Activated T-helper 2 cell treated with anti-CD3 and anti-CD28 coated beads, Interferon-gamma antibody, Interleukin-2, Interleukin-4, amounts not matched to agents 10 μg/mL and 5 μg/mL and 100 μg/mL, durations not matched to agents 14 hours and 24 hours and 36 hours (primary cell): ENCODE measurements at places on chromosomes 13 and 19.

DNA sequence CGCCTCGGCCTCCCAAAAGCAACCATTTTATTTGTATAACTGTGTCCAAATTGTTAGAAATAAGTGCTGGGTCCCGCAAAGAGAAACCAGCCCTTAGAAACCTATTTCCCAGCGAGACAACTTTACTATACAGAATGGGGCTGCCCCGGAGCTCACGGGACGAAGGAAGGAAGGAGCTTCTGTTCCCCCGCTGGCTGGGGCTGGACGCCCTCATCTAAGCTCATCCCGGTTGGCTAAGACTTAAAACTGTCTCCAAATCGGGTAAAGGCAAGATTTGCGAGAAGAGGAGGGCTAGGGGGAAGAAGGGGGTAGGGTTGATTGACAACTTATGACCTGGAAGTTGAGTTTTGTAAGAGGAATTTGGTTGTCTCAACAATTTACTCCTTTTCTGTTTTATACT lies 12.3 kb upstream of the BSG start:
- no peaks in the 10 kb centered on the region for H3K4me1 ChIP-seq
- DNase-seq = no peak
- no peak overlapping the region for H3K4me3 ChIP-seq
- H3K27ac ChIP-seq = no peak overlapping the region

DNA sequence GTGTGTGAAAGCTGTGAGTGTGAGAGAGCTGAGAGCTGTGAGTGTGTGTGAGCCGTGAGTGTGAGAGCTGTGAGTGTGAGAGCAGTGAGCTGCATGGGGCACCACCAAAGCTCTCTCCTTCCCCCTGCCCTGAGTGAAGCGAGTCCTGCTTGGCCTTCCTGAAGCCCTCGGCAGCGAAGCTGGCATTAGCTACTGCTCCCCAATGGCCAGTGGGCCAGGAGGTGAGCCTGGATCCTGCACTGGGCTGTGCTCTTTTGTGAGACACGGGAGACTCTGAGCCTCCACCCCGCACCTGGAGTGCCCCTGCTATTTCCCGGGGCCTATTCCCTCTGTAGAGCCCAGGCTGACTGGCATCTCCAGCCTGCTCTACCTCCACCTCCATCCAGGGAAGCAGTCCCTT lies 51.5 kb downstream of the HSPH1 start:
- DNase-seq = no peak
- H3K4me3 ChIP-seq = no peak overlapping the region
- no peaks in the 10 kb centered on the region for H3K36me3 ChIP-seq
- H3K27ac ChIP-seq = no peak overlapping the region
- peaks cover 7% of the 10 kb centered on the region for H3K4me1 ChIP-seq

DNA sequence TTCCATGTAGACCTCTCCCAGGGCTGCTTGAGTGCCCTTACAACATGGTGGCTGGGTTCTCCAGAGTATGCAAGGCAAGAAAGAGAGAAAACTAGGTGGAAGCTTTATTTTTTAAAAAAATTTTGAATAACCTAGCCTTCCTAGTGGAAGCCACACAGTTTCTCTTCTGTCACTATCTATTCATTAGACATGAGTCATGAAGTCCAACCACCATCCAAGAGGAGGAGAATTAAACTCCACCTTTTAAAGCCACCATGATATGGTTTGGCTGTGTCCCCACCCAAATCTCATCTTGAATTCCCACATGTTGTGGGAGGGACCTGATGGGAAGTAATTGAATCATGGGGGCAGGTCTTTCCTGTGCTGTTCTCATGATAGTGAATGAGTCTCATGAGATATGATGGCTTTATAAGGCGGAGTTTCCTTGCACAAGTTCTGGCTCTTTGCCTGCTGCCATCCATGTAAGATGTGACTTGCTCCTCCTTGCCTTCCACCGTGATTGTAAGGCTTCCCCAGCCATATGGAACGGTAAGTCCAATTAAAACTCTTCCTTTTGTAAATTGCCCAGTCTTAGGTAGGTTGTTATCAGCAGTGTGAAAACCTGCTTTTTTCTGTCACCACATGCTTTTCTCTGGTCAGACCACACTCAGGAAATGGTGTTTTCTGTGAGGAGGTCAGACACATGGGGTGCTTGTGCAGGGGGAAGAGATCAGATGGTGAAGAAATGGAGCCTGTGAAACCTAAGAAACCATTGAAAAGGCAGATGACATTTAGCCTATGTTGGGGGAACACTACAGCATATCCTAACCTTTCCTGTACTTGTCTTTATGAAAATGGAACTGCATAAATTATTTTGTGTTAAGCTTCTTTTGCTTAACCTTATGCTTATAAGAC lies 57.7 kb downstream of the ANKRD10 start:
- DNase-seq = no peak
- peaks cover 2% of the 10 kb centered on the region for H3K36me3 ChIP-seq
- no peak overlapping the region for H3K27ac ChIP-seq
- peaks cover 7% of the 10 kb centered on the region for H3K4me1 ChIP-seq

DNA sequence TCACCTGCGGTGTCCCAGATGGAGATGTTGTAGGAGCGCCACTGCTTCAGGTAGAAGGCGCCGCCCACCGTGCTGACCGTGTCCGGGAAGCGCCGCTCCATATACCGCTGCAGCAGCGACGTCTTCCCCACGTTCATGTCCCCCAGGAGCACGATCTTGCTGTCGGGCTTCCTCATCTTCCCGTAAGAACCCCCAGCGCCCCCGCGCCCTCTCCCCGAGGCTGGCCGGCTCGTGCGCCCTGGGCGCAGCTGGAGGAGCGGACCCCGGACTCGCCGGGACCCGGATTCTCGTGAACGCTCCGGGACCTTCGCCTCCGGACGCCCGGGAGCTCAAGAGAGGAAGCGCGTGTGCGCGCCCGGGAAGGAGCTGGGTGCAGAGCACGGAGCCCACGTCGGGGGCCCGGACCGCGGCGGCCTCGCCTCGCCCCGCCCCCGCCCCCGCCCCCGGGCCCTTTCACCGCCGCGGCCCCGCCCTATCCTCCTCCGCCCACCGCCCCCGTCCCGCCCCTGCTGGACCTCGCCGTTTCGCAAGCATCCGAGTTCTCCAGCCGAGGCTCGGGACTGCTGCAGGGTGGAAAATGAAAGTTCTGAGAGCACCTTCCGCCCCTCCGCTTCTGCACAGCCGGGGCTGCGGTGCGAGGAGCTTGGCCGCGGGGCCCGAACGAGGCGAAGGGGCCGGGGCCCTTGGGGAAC lies at the start of gene RAB20:
RAB20 (minus strand) TSS at position 379 of the 692 bp plus-strand sequence; CDS start at position 176, 203 bp downstream.
- peak within 1 kb of the TSS; percentile 74 for H3K27ac ChIP-seq
- DNase-seq = peak; percentile 60
- peaks cover 40% of the 10 kb centered on the region for H3K27me3 ChIP-seq
- peak within 1 kb of the TSS; percentile 87 for H3K4me3 ChIP-seq
- peaks cover 14% of the 10 kb centered on the region for H3K4me1 ChIP-seq

DNA sequence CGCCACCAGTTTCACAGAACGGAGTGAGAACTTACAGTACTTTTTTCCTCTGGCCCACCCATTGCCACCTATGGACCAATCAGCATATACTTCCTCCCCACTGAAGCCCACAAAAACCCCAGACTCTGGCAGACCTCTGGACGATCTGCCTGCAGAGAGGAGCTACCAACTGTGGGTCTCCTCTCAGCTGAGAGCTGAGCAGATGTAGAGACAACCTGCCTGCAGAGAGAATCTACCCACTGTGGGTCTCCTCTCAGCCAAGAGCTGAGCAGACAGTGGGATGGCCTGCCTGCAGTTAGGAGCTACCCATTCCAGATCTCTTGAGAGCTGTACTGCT lies 69.7 kb downstream of the PIBF1 start:
- no peak overlapping the region for H3K27ac ChIP-seq
- H3K36me3 ChIP-seq = peaks cover 33% of the 10 kb centered on the region
- H3K4me1 ChIP-seq = peaks cover 5% of the 10 kb centered on the region

DNA sequence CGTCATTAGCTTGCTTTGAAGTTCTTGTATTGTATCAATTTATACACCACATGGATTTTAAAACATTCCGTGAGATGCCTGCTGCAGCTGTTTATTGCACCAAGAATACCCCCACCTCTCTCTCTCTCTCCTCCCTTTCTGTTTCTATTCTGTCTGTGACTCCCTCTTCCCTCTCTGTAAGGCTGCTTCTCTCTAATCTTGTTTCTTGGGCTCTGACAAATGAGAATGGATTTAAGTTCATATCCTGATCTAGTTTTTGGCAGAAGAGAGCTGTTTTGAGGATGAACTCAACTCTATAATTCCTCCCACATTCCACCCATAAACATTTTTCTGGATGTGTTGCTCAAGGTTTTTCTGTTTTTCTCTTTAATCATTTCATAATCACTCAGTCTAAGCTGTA lies 144.3 kb upstream of the FRY start:
- H3K27ac ChIP-seq = no peak overlapping the region
- no peak overlapping the region for H3K4me3 ChIP-seq
- no peaks in the 10 kb centered on the region for H3K36me3 ChIP-seq
- H3K27me3 ChIP-seq = peaks cover 26% of the 10 kb centered on the region

GRCh38 chr19:46756544-46756888 lies 10.3 kb upstream of the STRN4 start:
- H3K27me3 ChIP-seq = no peaks in the 10 kb centered on the region
- peaks cover 5% of the 10 kb centered on the region for H3K4me1 ChIP-seq
- H3K36me3 ChIP-seq = peaks cover 15% of the 10 kb centered on the region
- H3K4me3 ChIP-seq = no peak overlapping the region
- no peak for DNase-seq
- H3K27ac ChIP-seq = no peak overlapping the region

DNA sequence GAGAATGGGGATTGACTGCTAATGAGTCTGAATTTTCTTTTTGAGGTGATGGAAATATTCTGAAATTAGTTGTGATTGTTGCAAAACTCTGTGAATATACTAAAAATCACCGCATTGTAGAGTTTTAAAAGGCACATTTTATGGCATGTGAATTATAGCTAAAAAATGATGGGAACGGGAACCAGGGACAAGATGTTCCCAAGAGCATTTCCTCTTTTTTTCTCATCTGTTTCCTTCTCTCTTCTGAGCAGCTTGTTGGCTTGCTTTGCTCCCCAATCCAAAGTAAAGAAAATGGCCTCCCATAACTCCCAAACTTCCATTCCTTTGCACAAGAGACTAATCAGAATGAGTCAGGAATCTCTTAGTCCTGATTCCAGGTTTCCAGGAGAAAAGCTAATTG lies 459.2 kb downstream of the TSHZ3 start:
- H3K4me3 ChIP-seq = no peak overlapping the region
- no peak overlapping the region for H3K27ac ChIP-seq
- H3K36me3 ChIP-seq = no peaks in the 10 kb centered on the region
- H3K27me3 ChIP-seq = no peaks in the 10 kb centered on the region

DNA sequence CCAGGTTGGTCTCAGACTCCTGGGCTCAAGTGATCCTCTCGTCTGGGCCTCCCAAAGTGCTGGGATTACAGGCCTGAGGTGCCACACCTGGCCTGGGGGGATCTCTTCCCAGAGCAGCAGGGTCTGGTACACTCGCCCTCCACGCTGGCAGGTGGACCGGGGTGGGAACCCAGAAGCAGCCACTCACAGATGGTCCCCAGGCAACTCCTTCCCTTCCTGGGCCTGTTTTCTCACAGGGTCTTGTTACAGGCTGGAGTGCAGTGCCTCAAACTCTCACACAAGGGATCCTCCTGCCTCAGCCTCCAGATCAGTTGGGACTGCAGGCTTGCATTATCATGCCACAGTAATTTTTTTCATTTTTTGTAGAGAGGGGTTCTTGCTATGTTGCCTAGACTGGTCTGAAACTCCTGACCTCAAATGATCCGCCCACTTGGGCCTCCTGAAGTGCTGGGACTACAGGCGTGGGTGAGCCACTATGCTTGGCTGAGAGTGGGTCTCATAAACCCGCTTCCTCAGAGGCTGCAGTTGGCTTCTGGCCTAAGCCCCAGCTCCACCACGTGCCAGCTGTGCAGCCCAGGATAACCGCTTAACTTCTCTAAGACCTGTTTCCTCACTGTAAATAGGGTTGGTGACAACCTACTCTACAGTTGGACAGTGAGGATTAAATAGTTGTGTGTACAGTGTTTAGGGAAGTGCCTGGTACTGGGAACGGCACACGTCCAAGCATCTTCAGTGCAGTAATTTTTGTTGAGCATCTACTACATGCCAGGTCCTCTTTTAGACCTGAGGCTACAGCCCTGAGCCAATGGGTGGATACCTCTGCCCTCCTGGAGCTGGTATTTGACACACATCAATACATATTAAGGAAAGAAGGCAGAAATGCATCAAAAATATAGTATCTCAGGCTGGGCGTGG lies 871 bp upstream of the CCER2 start:
- no peak for DNase-seq
- peaks cover 13% of the 10 kb centered on the region for H3K4me1 ChIP-seq
- H3K27ac ChIP-seq = peak overlapping the region; percentile 40

- peaks cover 13% of the 10 kb centered on the region for H3K36me3 ChIP-seq
- no peaks in the 10 kb centered on the region for H3K4me1 ChIP-seq
- DNase-seq = no peak
- no peak overlapping the region for H3K4me3 ChIP-seq
These were observed 80.2 kb downstream of the ZAR1L start for GRCh38 chr13:32234914-32235313.

GRCh38 chr13:111280681-111281585 lies 39.5 kb upstream of the TEX29 start:
- no peak overlapping the region for H3K27ac ChIP-seq
- no peak for DNase-seq
- peaks cover 77% of the 10 kb centered on the region for H3K36me3 ChIP-seq
- H3K27me3 ChIP-seq = no peaks in the 10 kb centered on the region
- H3K4me3 ChIP-seq = no peak overlapping the region

- H3K4me1 ChIP-seq = peaks cover 11% of the 10 kb centered on the region
- no peak overlapping the region for H3K27ac ChIP-seq
- peaks cover 75% of the 10 kb centered on the region for H3K36me3 ChIP-seq
- no peak overlapping the region for H3K4me3 ChIP-seq
These were observed 26.3 kb downstream of the DNMT1 start for GRCh38 chr19:10168386-10168948.

GRCh38 chr13:79767126-79767525 lies 286.2 kb downstream of the NDFIP2 start:
- H3K4me1 ChIP-seq = peaks cover 3% of the 10 kb centered on the region
- H3K27me3 ChIP-seq = no peaks in the 10 kb centered on the region
- no peaks in the 10 kb centered on the region for H3K36me3 ChIP-seq
- H3K27ac ChIP-seq = no peak overlapping the region
- H3K4me3 ChIP-seq = no peak overlapping the region

DNA sequence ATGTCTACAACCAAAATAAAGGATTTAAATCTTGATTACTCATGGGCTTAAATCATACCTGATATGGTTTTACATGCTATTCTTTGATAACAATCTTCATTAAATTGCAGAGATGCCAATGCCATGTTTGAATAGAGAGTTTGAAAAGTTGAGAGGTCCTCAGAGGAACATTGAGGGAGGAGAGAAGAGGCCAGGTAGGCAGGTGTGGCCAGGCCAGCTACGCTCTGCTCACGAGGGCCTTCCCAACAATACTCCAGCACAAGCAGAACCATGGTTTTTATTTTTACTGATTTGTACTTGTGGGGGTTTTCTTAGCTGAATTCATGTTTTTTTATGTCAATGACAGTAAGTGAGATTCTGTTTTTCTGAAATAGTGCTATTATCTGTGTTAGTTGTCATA lies 158.1 kb upstream of the RFC3 start:
- peaks cover 4% of the 10 kb centered on the region for H3K36me3 ChIP-seq
- no peaks in the 10 kb centered on the region for H3K27me3 ChIP-seq
- no peak overlapping the region for H3K4me3 ChIP-seq
- H3K4me1 ChIP-seq = no peaks in the 10 kb centered on the region
- no peak overlapping the region for H3K27ac ChIP-seq
